Type B pancreatic cell (in vitro differentiated cells): ENCODE measurements at places on chromosomes 2 and 18.

GRCh38 chr2:207744050-207744449 lies 25.7 kb downstream of the FZD5 start:
- no peak for DNase-seq

DNA sequence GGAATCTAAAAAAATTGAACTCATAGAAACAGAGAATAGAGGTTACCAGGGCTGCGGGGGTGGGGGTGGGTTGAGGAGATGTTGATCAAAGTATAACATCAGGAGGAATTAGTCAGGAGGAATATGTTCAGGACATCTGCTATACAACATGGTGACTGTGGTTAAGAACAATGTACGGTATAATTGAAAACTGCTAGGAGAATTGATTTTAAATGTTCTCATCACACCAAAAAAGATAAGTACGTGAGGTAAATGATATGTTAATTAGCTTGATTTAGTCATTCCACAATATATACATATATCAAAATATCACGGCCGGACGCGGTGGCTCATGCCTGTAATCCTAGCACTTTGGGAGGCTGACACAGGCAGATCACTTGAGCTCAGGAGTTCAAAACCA lies 140.2 kb downstream of the MTCL1 start:
- no peak for DNase-seq

GRCh38 chr2:8204711-8205110 lies 477.1 kb upstream of the ID2 start:
- no peak for DNase-seq

GRCh38 chr2:28269019-28269784 lies 123.5 kb upstream of the FOSL2 start:
- DNase-seq = no peak

- DNase-seq = no peak
These were observed 1.9 kb downstream of the TCF23 start for GRCh38 chr2:27150639-27151230.

GRCh38 chr2:20422402-20423271 lies 24.2 kb upstream of the RHOB start:
- DNase-seq = no peak

DNA sequence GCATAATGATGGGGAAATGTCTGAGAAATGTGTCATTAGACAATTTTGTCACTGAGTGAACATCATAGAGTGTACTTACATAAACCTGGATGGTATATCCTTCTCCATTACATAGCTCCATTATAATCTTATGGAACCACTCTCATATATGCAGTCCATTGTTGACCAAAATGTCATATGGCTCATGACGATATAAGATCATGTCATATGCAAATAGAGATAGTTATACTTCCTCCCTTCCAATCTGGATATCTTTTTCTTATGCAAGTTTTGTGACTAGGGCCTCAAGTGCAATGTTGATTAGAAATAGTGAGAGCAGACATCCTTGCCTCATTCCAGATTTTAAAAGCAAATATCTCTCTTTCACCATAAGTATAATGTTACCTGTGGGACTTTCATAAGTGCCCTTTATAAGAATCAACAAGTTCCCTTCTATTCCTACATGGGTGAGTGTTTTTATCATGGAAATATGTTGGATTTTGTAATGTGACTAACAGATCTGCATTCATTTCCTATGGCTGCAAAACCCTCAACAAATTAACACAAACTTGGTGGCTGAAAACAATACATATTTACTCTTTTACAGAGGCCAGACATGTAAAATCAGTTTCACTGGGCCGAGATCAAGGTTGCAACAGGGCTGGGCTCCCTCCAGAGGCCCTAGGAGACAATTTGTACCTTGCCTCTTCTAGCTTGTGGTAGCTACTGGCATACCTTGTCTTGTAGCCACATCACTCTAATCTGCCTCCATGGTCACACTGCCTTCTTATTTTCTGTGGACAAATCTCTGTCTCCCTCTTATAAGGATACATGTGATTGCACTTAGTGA lies 21.6 kb upstream of the SULT1C4 start:
- DNase-seq = no peak

DNA sequence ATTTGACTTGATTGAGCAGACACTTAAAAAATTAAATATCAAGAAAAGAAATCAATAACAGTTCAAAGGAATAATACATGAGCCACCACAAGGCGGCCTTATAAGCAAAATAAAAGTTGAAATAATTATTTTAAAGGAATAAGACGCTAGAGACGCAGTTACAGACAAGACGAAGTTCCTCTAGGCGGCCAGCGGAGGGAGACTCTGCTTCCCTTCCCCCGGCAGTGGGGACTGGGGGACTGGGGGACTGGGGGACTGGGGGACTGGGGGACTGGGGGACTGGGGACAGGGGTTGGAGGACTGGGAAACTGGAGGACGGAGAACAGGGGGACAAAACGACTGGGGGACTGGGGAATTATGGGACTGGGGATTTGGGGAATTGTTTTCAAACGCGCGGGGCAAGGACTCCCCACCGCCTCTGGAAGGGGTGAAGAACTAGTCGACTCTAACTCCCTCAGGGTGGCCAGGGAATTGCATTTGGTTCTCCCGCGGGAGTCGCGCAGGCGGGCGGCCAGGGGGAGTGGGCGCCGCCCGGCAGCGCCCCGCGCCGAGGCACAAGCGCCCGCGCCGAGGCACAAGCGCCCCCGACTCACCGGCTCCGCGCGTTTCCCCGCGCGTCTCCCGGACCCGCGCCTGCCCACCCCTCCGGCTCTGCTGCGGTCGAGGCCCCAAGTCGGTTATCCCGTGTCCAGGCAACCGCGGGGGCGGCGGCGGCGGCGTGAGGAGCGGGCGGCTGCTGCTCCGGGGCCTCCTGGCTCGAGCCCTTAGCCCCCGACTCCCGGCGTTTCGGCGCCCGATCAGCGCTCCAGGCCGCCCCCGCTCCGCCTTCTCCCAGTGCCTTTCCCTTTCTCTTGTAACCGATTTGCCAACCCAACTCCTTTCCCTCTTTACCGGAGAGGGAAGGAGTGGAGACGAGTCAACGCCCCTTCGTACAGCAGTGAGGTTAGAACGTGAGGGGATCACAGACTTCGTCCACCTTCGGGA lies at the start of gene CCDC178:
TSS of gene CCDC178 (minus strand) at position 662 of the 984 bp plus-strand sequence. CDS start 28,633 bp downstream, outside the sequence.
- peak; percentile 78 for DNase-seq

DNA sequence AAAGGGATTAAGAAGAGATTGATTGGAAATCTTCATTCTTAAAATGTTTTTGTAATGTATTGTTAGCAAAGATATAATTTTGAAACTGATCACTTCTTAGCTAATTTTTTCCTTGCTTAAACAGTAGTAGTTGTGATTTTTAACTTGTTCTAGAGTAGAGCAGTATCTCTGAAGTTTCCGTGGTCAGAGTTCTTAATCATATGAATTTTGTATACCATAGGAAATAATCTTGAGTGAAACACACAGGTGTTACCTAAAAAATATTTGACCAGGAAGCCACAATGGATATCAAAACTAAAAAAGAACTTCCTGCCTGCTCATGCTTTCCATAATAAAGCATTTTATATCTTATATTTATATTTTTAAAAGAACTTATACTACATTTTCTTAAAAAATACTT lies 907.1 kb downstream of the ERBB4 start:
- DNase-seq = no peak

DNA sequence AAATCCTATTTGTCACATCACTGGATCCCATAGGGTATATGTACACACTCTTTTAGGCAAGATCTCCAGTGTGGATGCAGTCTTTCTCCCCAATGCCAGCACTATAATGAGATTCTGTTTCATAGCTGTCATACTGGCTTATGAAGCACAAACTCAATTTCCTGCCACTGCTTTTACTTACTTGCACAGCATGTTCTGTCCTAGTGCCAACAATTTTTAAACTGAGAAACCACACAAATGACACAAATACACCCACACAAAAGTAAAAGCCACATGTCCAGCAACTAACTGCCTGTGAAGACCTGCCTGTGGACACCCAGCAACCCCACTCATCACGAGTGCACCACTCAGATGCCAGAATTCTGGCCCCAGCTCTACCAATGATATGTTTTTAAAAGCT lies 29.6 kb upstream of the RNU4ATAC start:
- DNase-seq = no peak

- no peak for DNase-seq
These were observed 46.0 kb downstream of the TMEFF2 start for GRCh38 chr2:192148620-192149321.

DNA sequence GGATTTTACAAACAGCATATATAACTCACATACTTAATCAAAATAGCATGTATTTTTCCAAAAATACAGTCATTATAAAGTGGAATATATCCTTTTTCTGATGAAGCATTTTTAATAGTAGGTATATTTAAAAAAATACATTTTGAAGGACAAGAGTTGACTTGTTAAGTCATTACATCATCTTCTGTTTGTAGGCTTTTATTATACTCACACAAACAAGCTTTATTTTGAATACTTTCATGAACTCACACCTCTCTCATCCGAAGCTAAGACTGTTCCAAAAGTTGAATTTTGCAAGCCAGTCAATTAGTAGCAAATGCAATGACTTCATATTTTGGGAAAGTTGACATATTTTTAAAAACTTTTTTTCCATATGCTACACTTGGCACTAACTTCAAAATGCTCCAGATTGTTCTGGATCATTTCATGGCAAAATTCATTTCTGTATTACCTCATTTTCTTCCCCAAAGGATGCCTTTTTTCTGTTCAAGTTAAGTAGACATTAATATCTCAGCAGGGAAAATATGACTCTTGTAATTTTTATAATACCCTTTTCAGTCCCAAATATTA lies 68.5 kb upstream of the WDR75 start:
- no peak for DNase-seq

DNA sequence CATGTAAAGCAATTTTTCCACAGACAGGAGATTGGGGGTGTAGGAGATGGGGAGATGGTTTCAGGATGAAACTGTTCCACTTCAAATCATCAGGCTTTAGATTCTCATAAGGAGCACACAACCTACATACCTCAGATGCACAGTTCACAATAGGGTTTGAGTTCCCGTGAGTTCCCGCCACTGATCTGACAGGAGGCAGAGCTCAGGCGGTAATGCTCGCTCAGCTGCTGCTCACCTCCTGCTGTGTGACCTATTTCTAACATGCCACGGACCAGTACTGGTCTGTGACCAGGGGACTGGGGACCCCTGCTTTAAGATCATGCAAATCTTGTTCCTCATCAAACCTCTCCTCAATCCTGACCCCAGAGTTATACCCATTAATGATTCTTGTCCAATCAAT lies 70.1 kb downstream of the RPE start:
- no peak for DNase-seq
